ENCODE measurements at places on chromosomes 11 and 22.

- DNase-seq: peak; percentile 55
Observed at GRCh38 chr11:47233989-47234668, 14.5 kb downstream of the ACP2 start.

DNA sequence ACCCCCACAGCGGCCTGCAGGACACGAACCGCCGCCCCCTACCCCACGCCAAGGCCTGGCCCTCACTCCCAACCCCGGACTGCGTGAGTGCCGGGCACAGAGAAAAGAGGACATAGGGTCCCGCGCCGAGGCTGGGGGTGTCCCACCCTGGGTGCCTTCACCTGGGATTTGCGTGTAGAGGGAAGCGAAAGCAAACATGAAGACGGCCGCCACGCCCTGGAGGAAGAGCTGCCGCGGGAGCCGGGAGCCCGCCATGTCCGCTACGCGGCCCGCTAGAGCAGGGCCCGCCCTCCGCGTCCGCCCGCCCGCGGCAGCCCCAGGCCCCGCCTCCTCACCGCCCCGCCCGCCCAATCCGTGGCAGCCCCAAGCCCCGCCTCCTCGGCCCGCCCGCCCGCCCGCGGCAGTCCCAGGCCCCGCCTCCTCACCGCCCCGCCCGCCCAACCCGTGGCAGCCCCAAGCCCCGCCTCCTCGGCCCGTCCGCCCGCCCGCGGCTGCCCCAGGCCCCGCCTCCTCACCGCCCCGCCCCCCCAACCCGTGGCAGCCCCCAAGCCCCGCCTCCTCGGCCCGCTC is at the start of gene LMF2:
LMF2 (minus strand) TSS at position 282 of the 570 bp plus-strand sequence; CDS start at position 255, 27 bp downstream.
- DNase-seq: no peak

DNA sequence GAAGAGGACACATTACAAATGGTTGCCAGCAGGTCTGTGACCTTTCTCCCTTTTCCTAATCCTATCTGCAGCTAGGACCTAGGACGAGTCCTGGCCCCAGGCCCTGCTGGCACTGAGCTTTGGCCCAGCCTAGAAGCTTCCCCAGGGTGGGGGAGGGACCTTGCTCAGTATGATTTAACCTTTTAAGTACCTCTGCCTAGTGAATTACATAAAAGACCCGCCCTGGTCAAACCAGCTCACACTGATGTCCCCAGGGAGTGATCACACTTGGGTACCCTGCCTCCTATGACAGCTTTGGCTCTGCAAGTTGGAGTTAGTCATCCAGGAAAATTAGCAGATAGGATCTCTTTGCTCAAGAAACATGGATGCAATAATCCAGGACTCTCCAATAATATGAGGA is 21.9 kb downstream of the ASCC2 start:
- DNase-seq: no peak

DNA sequence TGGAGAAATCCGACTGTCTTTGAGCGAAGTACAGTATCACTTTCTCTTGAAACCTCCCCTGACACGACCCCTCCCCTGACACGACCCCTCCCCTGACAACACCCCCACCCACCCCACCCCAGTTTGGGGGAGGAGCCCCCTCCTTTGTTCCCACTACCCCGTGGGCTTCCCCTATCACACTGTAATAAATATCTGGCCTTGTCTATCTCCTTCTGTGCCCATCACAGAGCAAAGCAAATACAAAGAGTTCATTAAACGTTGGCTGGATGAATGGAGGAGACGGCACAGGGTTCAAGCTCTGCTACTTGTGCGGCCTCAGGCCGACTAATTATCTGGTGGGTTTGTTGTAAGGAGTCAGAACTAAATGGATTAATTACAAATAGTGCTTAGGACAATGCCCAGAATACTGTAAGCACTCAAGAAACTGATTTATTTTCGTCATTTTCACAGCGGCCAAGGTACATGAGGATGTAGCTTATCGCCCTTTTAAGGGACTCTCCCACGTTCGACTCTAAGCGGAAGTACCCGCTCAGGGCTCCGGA is 628 bp upstream of the GGA1 start:
- DNase-seq: no peak

GRCh38 chr11:77993902-77994301 is 566 bp downstream of the INTS4 start:
- no peak for DNase-seq

DNA sequence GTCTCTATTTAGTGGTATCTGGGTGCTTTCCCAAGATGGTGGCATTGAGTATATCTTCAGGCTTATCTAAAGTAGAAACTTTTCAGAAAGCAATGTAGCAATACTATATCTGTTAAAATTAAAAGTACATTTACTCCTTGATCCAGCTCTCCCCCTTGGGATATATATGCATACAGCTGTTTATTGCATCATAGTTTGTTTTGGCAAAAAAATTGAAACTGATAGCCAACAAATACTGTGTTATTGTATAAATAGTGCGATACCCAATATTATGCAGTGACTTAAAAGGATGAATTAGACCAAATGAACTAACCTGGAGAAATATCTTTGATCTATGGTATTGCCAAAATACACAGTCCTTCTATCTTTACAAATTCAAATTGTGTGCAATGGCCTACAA is 8.4 kb upstream of the OR10A3 start:
- no peak for DNase-seq

GRCh38 chr11:16111690-16112089 is 244.7 kb downstream of the SOX6 start:
- no peak for DNase-seq

DNA sequence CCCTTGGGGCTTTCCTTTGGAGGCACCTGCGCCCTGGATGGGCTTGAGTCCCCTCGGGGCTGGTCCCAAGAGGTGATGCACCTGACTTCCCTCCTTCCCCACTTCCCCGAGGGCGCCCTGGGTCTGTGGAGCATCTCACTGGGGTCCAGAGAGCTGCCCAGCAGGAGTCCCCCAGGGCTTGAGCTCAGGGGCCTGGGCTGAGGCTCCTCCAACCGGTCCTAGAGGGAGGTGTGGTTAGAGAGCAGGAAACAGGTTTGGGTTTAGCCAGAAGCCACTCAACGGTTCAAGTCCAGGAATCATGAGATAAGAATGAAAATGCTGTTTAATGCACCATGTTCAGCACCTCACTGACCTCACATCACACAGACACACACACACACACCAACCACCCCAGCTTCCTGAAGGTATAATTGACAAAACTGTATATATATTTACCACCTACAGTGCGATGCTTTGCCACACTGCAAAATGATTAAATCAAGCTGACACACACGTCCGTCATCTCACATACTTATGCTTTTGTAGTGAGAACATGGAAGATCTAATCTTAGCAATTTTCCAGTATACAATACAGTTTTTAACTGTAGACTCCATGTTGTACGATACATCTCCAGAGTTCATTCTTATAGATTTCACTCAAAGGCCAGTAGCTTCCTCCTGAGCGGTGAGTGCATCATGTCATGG is 628 bp upstream of the IGLL1 start:
- peak; percentile 39 for DNase-seq

Data from femur (tissue), 1 donor.